ENCODE measurements at places on chromosomes 7 and 10. TPM values are rescaled to one million over a fixed set of nuclear protein-coding genes. Genes with fewer than 3 reads are reported as not detected.

GRCh38 chr10:44684661-44685060, 226.5 kb upstream of the TMEM72 start:
- DNase-seq, result no peak

GRCh38 chr10:51574248-51575048, 124.9 kb downstream of the CSTF2T start:
- DNase-seq, result no peak

DNA sequence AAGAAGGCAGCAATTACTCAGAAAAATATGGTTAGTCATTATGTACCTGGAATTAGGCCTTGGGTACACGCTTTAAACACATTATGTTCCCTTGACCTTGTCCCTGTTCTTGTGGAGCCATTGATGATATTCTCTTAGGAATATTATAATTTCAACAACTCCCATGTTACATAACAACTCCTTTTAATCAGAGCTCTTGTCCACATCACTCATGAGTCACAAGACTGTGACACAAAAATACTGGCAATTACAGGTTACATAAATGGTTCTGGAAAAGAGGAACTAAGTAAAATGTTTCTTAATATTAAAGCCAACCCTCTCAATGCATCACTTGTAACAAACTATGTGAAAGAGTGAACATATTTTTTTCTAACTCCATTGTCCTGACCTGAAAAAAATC, 143.8 kb upstream of the PCLO start:
- no peak for DNase-seq

GRCh38 chr10:93703066-93703465, 674 bp upstream of the FRA10AC1 start:
- DNase-seq, result no peak

GRCh38 chr7:100682228-100682741, 8.7 kb downstream of the GNB2 start:
- no peak for DNase-seq

- DNase-seq, result no peak
Measured at GRCh38 chr10:48416584-48417232, 110.2 kb downstream of the MAPK8 start.

DNA sequence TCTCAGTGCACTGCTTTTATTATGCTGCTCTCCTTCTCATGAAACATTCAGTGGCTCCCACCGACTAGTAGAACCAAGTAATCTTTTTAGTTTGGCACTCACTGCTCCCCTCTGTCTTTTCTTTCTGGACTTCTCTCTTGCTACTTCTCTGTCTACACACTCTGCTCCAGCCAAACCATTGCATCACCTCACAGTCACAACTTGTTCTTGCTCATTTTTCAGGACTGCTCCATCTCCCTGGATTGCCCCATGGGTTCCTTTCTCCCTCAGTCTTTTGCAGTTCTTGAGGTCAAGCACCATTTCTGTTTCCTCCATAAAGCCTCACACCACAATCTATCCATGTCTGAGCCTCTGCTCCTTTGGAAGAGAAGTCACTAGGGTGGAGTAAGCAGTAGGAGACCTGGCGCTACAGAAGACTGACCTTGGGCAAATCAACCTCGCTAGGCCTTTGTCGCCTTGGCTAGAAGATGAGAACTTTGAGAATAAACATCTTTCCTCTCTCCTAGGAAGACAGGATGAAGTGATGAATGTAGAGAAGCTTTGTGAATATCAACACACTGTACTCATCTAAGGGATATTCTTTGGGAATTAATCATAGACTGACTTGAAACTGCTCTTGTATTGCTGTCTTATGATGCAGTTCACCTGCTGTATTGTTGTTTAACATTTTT, 186.2 kb downstream of the LRMDA start:
- no peak for DNase-seq

Gene CYP2C8
- total RNA-seq, result not detected

Gene MET
- 18.6 TPM for total RNA-seq

Gene GIMAP2
- total RNA-seq, result 18.0 TPM

Gene ZFYVE27
- total RNA-seq, result 25.5 TPM

Gene OR13A1
- total RNA-seq, result 0.85 TPM

Gene C7orf25
- 18.1 TPM for total RNA-seq

Data from thoracic aorta (tissue), 2 donors.